ENCODE measurements at places on chromosomes 2 and 18.

GRCh38 chr2:163436963-163437362 is 298.8 kb downstream of the FIGN start:
- DNase-seq: no peak

GRCh38 chr2:134603966-134604365 is 114.8 kb downstream of the TMEM163 start:
- no peak for DNase-seq

- no peak for DNase-seq
Measured at GRCh38 chr2:86336675-86337243, 667 bp downstream of the REEP1 start.

DNA sequence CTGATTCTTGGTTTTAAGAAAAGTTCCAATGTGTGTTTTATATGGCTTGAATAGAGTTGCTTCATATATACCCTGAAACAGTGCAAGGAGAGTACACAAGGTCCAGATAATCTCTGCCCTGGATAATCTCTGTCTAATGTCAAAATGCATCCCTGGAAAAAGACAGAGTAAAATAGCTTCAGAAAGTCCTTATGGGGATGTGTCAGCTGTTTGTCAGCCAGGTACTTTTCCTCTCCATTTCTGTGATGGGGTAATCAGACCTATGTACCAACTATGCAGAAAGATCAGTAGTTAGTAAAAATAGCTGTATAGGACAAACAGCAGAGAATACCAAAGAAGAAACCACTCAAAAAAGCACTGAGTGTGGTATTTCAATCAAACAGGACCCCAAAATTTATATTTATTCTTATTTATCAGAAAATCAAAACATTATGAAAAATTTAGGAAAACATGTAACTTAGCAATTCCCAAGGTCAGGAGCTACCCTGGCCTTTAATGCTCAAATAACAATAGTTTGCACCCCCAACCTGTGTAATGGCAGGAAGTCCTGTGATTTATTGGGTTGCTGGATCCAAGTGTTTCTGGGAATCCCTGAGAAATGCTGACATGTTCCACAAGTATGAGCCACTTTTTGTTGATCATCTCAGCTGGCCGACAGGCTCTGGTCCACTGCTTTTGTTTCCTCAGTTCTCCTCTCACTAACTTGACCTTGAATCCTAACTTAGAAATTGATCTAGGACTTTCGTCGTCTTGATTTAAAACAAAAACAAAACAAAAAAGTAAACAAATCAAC is 69.6 kb downstream of the MDH1 start:
- DNase-seq: no peak

GRCh38 chr2:228777855-228778355 is 493.2 kb downstream of the PID1 start:
- DNase-seq: no peak

- DNase-seq: no peak
Measured at GRCh38 chr2:224405841-224406370, 4.0 kb upstream of the FAM124B start.

GRCh38 chr2:44210362-44210761 is 41.7 kb downstream of the PPM1B start:
- DNase-seq: no peak

DNA sequence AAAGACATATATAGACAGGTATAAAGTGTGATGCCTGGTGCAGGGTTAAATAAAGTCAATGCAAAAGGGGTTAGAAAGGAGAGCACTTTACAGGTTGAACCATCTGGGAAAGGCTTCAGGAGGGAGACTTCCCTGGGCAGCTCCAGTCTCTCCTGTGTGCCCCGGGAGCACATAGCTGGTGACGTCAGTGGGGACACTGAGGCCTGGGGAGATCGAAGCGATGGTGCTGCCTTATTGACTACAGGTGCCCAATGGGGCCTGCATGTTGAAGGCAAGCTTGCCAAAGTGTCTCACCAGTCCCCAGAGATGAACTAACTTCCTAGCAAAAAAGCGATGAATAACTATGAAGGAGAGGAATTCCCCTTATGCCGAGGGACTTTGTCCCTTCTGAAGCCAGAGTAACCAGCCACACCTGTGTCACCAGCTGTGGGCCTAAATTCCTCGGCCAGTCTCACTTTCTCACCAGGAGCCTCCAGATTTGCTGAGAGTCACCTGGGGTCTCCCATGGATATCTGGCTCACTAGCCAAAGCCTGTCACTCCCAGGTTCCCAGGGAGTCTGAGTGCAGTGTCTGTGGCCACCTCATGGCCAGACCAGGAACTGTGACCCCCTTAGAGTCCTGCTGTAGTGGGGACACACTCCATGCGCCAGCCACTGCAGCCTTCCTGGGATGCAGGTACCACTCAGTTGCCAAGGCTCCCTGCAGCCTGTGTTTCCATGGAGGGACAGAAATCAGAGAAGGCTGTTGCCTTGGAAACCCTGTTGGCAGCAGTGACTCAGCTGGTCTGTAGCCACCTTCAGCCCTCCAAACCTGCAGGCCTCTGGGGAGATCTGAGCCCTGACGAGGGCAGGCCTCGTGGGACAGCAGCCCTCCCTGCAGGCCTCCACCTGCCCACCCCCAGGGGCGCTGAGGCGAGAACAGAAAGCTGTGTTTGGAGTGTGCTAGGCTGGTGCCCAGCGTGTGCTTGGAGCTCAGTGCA is 128.7 kb downstream of the CTIF start:
- DNase-seq: peak; percentile 16

DNA sequence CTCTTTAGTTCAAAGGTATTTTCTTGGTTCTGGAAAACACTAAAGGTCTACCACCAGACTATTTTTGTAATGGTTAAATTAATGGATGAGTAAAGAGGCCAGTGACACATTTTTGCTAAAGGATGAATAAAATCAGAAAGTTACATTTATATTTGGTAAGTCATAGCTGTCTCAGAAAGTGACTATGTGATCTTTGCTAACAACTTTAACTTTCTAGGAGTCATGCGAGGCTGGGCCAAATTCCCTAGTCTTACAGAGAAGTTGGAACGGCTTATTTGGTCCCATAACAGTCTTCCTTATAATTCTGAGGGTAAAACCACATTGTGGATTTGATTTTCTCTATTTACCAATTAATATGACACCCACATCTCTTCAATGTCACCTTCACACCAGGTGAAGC is 198.1 kb downstream of the PDE1A start:
- no peak for DNase-seq

DNA sequence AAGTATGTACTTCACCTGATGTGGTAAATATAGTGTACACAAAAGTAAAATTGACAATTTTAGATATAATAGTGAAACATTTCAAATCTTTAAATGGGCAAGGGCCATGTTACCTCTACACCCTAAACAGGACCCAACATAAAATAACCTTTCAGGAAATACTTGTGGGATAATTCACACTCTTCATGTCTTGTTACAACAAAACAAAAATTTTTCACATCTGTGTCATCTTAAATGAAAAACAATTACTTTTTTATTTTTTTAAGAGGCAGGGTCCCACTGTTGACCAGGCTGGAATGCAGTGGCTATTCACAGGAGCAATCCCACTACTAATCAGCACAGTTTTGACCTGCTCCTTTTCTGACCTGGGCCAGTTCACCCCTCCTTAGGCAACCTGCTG is 42.1 kb downstream of the SRBD1 start:
- no peak for DNase-seq

DNA sequence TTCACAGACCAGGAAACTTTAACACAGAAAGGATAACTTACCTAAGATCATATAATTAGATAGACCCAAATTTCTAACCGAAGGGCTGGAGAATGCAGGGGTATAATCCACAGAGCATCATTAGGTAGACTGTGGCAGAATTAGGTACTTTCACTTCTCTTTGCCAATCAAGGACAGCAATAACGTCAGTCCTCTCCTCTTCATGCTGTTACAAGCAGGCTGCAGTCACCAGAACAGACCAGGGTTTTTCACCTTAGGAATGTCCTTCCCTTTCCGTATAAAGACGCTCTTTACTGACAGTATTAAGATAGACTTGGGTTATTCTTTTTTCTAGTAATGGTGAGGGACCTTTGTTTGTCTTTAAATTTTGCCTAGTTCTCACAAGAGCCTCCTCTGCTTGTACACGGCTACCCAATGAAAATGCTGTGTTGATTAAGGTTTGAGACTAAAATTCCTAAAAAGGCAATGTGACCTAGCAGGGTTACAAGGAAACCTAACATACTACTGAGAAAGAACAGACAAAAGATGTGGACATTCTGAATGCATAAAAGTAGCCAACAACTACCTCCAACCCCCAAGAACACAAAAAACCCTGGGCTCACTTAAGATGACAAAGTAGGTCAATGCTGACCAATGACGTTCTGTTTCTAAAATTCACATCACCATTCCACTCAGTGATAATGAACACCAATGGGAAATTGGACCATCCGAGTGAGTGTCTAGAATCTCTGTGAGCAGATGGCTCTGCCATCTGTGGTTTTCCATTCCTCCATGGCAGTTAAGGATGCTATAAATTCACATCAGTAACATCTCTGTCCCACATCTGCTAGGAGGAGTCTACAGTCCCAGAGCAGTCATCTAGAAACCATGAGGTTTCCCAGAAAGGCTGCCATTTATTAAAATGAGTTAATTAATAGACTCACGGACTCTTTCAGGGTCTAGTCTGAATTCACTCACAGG is 2.1 kb downstream of the PDIA6 start:
- no peak for DNase-seq

DNA sequence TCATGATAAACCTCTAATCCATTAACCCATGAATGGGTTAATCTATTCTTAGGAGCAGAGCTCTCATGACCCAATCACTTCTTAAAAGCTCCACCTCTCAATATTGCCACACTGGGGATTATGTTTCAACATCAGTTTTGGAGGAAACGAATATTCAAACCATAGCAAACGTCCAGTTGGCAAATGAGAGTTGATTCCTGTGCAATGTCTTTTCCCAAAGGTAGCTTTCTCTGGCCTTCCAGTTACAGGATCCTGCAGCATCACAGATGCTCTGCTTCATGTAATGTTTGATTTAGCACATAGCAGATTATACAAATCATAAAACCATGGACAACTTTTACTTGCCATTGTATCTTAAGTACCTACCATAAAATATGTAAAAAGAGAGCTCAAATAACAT is 481.0 kb downstream of the TNS1 start:
- no peak for DNase-seq

DNA sequence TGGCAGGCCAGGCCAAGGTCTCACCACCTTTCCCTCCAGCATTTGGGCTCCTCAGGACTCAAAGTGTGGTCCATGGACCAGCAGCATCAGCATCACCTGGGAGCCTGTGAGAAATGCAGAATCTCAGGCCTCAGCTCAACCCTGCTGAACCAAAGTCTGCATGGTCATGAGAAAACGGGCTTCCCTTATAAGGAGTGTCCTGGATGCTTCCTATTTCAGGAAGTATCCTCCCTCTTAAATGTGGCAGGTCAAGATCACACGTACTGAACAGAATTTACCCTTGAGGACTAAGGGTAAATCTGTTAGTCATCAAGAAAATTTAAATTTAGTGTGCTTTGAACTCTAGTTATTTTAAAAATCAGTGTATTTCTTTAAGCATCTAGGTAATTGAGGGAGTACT is 11.8 kb downstream of the CD8A start:
- no peak for DNase-seq

DNA sequence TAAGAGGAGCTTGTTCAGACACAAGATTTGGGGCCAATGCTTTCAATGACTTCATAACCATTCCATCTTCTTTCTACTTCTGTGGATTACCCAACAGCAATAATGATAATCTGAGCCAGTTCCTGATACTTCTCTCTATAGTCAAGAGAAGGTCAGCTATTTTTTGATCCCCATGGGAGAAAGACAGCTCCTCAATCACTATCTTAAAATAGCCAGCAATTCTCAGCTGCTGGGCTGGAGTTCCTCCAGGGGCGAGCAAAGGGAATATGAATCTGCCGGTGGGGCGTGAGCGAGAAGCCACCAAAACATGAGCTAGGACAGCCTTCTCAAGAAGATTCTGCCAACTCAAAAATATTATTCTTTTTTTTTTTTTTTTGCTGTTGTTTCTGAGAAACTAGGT is at the start of gene TMEM182:
Gene TMEM182, plus strand, starts transcription at position 269 of the 400 bp plus-strand sequence. CDS start 187 bp downstream, outside the sequence.
- DNase-seq: no peak

- no peak for DNase-seq
Measured at GRCh38 chr2:126781806-126782205, 116.9 kb upstream of the TEX51 start.

DNA sequence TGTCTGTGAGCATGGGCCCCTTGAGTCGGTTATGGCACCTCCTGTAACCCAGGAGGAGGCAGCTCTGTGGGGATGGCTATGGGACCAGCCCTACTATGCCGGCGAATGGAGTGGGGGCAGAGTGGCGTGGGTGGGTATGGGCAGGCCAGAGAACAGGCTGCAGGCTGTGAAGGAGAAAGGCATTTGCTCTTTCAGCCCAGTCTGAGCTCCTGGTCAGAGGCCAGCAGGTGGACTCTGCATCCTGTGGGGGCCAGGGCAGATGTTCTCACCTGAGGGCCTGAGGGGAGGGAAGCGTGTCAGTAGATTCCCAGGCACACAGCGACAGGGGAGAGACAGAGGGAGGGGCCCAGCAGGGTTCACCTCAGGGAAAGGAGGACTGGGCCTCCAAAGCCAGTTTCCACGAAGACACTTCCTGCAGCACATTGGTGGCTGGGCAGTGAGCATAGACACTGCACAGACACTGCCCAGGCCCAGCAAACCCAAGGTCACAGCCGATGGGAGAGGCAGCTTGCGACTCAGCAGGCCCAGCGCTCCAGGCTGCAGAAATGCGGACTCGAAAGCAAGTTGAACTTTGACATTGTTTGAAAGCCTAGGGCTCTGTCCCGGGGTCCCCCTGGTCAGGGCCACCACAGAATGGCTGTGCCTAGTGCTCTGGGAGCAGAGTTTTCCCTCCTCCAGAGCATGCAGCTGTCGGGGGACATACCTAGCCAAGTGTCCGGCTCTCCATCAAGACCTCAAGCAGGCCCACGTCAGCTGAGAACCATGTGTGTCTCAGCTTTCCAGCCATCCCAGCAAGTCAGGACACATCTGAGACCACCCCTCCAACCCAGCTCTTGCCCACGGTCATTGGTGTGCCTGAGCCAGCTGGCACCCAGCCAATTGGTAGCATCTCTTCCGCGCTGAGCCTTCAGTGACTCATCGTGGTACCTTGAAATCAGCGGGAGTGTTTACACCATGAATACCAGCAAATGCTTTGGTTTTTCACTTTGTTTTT is 53.8 kb downstream of the TGOLN2 start:
- DNase-seq: peak; percentile 10

- no peak for DNase-seq
Measured at GRCh38 chr18:57497372-57498294, 62.5 kb downstream of the ONECUT2 start.

- no peak for DNase-seq
Measured at GRCh38 chr2:109375131-109375561, 238.6 kb downstream of the SEPTIN10 start.

DNA sequence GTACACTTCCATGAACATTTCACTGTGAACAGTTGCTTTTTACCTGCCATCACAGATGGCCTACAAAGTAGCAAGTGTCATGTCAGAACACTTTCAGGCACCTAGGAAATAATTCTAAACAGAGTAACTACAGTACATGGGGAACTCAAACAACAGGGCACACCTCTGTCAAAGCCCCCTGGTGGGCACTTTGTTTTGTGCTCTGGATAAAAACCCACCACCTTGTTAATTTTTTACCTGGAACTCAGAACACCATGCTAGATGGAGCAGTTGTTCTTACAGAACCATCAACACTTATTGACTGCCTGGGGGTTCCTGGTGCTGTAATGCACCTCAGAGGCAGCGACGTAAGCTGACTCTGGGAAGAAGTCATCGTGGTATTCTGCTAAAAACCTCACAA is 2.3 kb downstream of the MSL3B start:
- no peak for DNase-seq

- no peak for DNase-seq
Measured at GRCh38 chr18:75034937-75035336, 174.0 kb downstream of the PTGR3 start.

- DNase-seq: peak; percentile 7
Measured at GRCh38 chr2:142877216-142877838, at the start of gene KYNU. KYNU (plus strand) TSS chr2:142877664; CDS start chr2:142885368, 7,704 bp downstream.

- DNase-seq: no peak
Measured at GRCh38 chr2:239559417-239560261, 158.8 kb upstream of the HDAC4 start.

Measured in ACHN (cell line).